ENCODE measurements at places on chromosomes 11 and 22. TPM values are rescaled to one million over a fixed set of nuclear protein-coding genes. Genes with fewer than 3 reads are reported as not detected.

APOA5 gene
- not detected for total RNA-seq

TTLL8 gene
- total RNA-seq = not detected

GLYATL2 gene
- total RNA-seq = 0.33 TPM

OR5A2 gene
- not detected for total RNA-seq

RANGAP1 gene
- 87.9 TPM for total RNA-seq

FGF3 gene
- not detected for total RNA-seq

USH1C gene
- total RNA-seq = not detected

GRCh38 chr22:43783777-43784176 lies 28.3 kb downstream of the EFCAB6 start:
- no peak for DNase-seq

- DNase-seq = no peak
Measured at GRCh38 chr11:126304457-126305075, 706 bp downstream of the DCPS start.

GRCh38 chr11:75267171-75267970 lies 26.8 kb downstream of the TPBGL start:
- DNase-seq = no peak

- DNase-seq = no peak
Measured at GRCh38 chr11:6307876-6308275, 12.4 kb downstream of the CAVIN3 start.

GRCh38 chr11:116581349-116581748 lies 191.4 kb downstream of the BUD13 start:
- DNase-seq = no peak
